ENCODE measurements at places on chromosomes 13 and 19.

DNA sequence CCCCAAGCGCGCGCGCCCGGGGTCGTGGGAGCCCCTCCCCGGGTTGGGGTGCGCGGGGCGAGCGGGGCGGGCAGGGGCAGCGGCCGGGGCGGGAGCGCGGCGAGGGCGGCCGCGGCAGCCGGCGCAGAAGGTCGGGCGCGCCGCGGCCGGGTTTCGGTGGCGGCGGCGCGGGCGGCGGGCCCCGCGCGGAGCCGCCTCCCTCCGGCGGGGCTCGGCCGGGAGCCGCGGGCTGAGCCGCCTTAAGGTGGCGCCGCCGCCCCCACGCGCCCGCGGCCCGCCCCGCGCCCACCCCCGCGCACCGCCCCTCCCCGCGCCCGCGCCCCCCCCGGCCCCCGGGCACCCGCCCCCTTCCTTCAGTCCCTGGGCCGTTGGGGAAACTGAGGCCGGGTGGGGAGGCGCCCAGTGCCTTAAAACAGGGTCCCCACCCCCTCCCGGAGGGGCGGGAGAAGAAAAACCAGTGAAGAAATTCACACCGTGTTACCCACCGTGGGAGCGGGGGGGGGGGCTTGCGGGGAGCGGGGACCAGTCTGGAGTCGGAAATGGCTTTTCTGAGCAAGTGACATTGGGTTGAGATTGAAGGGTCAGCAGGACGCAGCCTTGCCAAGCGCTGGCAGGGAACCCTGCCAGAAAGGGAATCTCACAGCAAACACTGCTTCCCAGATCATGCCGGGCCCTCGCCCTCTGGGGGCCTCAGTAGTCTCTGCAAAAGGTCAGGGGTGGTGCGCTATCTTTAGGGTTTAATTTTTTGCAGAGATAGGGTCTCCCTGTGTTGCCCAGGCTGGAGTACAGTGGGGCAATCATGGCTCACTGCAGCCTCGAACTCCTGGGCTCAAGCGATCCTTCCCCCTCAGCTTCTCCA lies at the start of gene TLE2:
TSS of gene TLE2 (minus strand) at position 216 of the 859 bp plus-strand sequence. CDS start 376 bp downstream, outside the sequence.
- DNase-seq: no peak

- no peak for DNase-seq
These were observed 737.4 kb downstream of the UQCRFS1 start for GRCh38 chr19:28475525-28475924.

DNA sequence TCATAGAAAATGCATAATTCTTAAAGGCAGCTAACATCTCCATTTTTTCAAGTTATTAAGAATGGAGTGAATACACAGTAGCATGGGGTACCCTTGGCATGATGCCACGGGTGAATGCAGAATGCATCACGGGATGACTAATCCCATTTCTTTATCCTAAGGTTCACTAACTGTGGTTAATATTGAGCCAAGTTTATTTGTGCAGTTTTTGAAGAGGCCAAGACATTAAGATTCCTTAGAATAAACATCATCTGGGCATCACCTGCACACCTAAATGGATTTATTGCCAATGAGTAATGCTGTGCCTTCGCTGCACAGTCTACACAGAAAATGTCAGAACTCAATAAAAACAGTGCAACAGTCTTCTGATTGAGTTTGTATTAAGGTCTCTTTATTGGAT lies 333.1 kb downstream of the GPC6 start:
- no peak for DNase-seq

GRCh38 chr13:99335603-99336002 lies 28.4 kb upstream of the GPR183 start:
- no peak for DNase-seq

DNA sequence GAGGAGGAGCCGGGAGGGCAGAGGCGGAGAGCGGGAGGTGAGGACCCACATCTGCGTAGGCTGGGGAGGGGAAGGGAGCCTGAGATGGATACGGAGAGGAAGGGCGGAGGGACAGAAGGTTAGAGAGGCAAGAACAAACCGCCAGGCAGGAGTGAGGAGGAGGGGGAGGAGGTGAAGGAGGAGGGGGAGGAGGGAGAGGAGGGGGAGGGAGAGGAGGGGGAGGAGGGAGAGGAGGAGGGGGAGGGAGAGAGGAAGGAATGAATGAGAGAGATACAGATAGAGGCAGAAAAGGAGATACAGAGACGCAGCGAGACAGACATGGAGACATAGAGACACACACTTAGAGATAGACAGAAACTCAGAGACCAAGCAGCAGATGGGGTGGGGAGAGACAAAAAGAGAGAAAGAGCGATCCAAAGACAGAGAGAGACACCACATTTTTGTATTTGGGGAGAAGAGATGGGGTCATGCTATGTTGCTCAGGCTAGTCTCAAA lies 782 bp upstream of the CA11 start:
- no peak for DNase-seq

DNA sequence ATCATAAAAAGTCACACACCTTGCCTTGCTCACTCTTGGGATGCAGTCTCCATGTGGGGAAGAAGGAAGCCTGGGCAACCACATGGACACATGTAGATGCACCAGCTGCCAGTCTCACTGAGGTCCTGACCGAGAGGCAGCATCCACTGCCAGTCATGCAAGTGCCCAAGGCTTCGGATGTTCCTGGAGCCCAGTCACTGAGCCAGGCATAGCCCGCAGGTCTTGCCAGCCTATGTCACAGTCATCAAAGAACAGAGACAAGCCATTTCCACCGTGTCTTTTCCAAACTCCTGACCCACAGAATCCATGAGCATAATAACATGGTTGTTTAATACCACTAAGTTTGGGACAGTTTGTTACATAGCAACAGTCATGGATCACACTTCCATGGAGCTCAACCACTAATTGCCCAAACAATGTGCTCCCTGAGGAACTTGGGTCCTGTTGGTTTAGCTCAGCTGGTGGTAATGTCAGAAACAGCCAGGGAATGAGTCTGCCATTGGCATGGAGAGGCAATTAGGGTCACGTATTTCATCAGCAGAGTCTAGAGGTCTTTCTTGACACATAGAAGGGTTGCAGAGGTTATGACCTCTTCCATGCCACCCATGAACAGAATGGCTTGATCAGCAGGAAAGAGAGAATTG lies 21.5 kb downstream of the STARD13 start:
- DNase-seq: no peak

- DNase-seq: no peak
These were observed 51.1 kb downstream of the TNFRSF19 start for GRCh38 chr13:23621316-23621645.

DNA sequence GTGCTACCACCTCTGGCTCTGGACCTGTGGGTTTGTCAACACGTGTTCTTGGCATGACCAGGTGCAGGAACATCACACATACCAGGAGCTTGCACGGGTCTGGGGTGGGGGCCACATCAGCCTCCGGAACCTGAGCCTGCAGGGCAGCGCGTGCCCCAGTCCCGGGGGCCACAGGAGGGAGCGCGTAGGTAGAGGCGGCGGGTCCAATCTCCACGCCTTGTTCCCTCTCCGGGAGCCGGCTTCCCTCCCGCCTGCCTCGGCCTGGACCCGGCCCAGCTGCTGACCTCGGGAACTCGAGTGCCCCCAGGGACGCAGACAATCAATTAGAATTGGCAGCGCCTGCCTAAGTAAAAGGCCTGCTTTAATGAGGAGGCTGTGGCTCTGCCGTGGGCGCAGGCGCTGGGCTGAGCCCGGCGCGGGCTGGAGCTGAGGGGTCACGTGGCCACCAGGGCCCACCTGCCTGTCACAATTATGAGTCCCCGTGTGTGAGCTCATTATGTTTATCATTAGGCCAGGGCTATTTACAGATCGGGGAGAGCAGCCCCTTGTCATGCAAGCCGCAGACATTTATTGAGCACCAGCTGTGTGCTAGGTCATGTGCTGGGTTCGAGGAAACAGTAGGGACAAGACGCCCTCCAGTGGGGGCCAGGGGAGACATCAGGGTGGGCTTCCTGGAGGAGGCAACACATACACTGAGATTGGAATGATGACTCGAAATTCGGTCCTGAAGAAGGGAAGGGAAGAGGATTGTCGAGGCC lies 32.2 kb upstream of the TNFAIP8L1 start:
- peak; percentile 78 for DNase-seq

GRCh38 chr13:96810104-96810503 lies 184.2 kb downstream of the OXGR1 start:
- no peak for DNase-seq
